NAMALWA (cell line): ENCODE measurements at places on chromosomes 3 and 15.
A peak's percentile ranks its signal among the peaks of the same experiment; 100 is the strongest.

GRCh38 chr3:180250172-180250571 lies 213.4 kb upstream of the PEX5L start:
- DNase-seq = no peak

DNA sequence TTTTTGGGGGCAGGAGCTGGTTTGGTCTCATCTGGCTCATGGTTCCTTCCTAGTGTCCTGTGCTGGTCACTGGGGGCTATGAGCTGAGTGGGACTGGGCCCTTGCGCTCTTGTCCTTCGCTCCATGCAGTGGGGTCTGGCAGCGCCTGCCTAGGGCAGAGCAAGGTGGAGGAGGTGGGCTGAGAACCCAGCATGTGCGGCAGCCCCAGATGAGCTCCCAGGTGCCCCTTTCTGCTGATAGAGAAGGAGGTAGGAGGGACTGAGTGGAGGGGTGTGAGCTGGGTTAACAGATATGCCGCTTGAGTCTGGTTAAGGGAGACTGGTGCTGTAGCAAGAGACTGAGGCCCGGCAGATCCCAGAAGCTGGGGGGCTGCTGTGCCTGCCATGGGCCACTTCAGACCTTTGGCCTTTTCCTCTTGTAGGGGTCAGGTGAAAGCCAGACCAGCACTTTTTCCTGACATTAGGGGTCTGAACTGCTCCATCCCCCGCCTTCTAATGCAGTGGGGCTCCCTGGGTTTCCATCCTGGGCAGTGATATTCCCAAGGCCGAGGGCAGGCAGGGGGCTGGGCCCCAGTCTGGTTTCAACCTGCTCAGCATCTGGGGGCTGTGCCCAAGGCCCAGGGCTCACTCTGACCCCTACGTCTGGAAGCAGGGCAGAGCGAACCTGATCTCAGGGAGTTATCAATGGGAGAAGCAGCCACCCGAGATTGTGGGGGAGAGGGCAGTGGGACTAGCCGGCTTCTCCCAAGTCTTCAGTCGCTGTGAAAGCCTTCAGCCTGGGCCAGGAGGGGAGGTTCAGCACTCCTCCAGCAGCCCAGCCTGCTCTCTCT lies 62.9 kb upstream of the PRR23C start:
- no peak for DNase-seq

GRCh38 chr3:45462522-45463265 lies 74.3 kb downstream of the LARS2 start:
- DNase-seq = peak; percentile 21

GRCh38 chr15:42064271-42064670 lies 30.1 kb downstream of the PLA2G4D start:
- DNase-seq = no peak

- DNase-seq = no peak
Observed at GRCh38 chr3:173825730-173826129, 428.2 kb downstream of the NLGN1 start.

DNA sequence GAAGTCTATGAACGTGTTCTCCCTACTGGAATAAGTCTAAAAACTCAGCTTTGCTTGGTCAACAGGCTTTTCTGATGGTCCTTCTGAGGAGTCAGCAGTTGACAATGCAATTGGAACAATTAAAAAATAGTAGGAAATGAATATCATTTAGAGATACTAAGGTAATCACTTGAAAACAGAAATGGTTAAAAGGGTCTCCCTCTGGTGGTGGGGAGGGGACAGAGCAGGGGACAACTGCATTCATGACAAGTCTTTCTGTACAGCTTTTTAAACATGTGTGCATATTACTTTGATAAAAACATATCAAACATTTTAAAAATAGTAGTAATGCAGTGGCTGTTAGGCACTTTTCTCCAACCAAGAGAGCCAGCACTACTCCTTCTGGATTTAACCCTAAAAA lies 119.9 kb upstream of the FHIT start:
- DNase-seq = peak; percentile 52

GRCh38 chr3:30919564-30919963 lies 25.1 kb upstream of the GADL1 start:
- DNase-seq = no peak

DNA sequence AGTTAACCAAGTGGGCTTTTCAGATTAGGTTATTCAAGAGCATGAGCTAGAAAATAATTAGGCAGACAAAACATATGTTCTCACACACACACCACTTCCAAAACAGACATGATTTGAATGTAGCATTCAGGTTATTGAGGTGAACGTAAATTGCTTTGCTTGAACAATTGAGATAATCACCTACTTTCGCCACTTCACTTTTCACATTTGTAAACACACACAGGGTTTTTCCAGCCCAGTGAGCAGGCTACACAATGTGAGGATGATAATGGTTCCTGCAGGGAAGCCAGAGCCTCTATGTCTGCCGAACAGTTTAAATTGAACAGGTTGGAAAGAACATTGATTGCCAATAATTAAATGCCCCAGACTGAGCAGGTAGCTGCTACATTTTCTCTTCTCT lies 560.8 kb downstream of the OCA2 start:
- DNase-seq = no peak

DNA sequence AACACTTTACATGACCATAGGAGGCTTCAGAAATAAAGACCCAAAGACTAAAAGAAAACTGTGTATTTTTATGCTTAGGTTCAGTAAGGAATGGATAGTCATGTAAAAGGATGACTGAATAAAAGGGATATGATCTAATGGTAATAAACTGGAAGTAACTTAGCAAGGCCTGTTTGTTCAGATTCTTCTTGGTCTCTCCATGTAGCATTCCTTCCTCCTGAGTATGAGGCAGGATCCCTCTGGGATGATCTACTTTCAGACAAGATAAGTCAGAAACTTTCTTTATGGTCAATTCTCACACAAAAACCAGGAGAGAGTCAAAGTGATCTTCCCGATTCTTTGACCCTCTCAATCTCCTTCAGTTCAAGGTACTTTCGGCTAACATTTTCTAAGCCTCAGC lies 340.8 kb upstream of the DCBLD2 start:
- no peak for DNase-seq

DNA sequence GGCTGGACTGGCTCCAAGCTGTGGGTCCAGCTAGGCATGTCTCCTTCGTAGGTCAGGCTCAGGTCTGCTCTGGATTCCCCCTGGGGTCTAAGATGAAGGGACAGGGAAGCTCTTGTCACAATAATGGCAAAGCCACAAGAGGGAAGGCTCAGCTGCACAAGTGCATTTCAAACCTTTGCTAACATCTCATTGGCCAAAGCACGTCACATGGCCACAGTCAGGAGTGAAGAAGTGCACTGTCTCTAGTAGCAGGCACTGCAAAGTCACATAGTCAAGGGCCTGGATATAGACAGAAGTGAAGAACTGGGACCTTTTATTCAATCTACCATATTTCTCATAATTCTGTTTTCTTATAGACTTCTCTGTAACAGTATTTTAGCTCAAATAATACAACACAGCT lies 20.1 kb downstream of the DLEC1 start:
- peak; percentile 15 for DNase-seq

DNA sequence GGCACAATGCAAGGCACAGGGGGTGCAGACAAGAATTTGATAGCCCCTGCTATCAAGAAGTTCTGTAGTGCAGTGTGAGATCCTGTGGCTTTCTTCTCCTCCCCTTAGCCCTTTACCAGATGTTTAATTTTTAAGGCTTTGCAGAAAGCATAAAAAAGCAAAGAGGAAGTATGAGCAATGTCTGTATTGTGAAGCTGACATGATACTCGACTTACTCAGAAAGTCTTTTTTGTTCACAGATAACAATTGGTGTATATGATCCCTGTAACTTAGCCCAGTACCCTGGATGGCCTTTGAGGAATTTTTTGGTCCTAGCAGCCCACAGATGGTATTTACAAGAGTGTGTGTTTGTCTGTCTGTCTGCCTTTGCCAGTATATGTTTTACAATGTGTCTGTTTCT lies 58.9 kb downstream of the ATG7 start:
- no peak for DNase-seq

DNA sequence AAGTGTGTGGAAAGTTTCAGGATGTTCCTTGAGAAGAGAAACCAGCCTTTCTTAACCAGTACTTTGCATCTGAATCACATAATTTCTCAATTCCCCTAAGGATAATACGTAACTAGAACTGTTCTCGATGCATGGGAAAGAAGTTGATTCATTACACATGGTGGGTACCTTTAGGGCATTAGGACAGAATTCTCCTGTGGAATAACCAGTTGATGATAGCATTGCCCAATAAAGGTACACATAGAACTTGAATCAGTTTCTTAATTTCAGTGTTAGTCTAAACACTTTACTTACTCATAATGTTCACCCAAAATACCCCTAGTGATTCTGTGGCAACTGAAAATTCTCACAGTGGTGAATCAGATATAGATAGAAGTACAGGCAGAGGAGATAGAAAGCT lies 1030.9 kb downstream of the ROBO1 start:
- no peak for DNase-seq

- DNase-seq = peak; percentile 42
Observed at GRCh38 chr3:39207361-39208186, 15.2 kb upstream of the XIRP1 start.

GRCh38 chr3:1506090-1506489 lies 413.3 kb downstream of the CNTN6 start:
- no peak for DNase-seq

GRCh38 chr3:144963810-144964209 lies 992.2 kb downstream of the DIPK2A start:
- DNase-seq = no peak

DNA sequence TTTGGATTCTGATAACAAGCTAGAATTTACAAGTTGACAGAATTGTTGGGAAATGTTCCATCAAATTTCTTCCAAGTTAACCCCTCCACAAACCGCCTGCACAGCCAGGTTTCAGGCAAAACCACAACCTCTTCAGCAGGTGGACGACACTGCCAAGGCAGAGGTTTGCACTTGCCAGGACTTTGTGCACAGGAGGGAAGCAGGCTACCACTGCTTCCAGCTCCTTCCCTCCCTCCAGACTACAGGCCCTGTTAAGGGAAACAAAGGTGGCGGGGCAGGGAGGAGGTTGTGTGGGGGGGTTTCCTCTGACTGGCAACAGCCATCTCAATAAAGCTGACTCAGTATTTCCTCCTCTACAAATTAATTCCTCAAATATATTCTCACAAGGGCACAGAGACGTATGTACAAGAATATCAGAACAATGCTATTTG lies 42.2 kb downstream of the TBC1D2B start:
- DNase-seq = no peak

DNA sequence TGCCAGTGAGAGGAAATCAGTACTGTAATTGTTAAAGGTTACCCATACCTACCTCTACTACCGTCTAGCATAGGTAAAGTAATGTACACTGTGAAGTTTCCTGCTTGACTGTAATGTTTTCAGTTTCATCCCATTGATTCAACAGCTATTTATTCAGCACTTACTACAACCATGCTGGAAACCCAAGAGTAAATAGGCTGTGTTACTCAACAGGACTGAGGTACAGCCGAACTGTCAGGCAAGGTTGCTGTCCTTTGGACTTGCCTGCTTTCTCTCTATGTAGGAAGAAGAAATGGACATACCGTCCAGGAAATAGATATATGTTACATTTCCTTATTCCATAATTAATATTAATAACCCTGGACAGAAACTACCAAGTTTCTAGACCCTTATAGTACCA lies 265.5 kb downstream of the NR2F2 start:
- DNase-seq = no peak

DNA sequence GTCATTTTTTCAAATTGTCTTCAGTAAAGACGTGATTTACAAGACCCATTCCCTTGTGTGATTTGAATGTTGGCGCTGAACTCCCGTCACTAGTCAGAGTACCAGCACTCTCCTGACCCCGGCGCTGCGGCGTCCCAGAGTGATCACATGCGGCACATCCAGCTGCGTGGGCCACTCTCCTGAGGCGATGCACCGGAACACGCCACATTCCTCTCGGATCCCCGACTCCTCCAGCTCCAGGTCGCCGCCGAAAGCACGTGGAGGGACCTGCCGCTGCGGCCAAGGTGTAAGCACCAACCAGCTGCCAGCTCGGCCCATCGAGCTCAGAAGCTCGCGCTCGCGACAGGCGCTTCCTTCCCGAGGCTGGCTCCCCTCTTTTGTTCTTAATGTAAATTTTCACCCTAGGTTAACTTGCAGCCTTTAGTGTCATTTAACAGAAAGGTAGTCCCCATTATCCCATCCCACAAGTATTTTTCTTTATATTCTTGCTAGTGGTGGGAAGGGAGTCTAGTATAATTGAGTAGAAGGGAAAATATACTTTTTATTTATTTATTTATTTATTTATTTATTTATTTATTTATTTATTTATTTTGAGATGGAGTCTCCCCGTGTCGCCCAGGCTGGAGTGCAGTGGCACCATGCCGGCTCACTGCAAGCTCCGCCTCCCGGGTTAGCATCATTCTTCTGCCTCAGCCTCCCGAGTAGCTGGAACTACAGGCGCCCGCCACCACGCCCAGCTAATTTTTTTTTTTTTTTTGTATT lies 61.7 kb upstream of the VGLL3 start:
- DNase-seq = no peak

DNA sequence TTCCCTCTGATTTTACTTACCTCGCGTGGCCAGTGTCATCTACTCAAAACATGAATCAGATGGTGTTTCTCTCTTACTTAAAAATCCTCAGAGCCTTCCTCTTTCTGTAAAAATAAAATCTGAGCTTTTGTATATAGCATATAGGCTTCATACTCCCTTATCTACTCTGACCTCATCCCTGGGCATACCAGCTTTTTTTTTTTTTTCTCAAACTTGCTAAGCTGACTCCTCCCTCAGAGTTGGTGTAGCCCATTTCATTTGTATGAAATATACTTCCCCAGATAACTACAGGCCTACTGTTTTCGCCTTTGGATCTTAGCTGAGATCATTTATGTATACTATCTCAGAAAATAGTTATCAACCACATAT lies 648.9 kb upstream of the ALCAM start:
- peak; percentile 20 for DNase-seq

GRCh38 chr3:8405144-8405543 lies 96.5 kb upstream of the LMCD1 start:
- DNase-seq = no peak

- no peak for DNase-seq
Observed at GRCh38 chr3:14583548-14584091, 43.5 kb upstream of the GRIP2 start.

DNA sequence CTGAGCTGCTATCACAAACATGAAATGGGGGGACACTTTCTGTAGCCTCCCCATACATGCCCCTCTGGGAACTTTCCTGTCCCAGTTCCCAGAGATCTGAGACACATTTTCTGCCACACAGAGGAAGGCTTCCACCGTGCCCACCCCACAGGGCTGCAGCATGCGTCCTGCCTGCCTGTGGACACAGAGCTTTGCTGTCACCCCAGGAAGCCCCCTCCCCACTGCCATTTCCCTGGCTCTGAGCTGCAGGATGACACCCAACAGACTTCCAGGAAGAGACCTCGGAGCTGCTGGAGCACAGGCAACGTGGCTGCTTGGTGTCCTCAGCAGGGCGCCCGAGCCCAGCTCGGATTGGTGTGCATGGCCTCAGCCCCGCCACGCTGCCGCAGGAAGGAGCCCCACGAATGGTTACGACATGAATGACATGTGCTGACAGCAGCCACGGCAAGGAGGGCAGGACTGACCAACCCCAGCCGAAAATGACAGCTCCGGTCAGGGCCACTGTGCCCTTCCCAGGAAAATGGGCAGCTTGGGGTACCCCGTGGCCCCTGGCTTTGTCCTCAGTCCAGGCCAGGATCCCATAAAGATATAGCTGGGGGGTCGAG lies 81.3 kb downstream of the VGLL4 start:
- DNase-seq = no peak

GRCh38 chr15:32851572-32851971 lies 133.8 kb downstream of the GREM1 start:
- DNase-seq = no peak
